ENCODE measurements at places on chromosomes 7 and 10.

DNA sequence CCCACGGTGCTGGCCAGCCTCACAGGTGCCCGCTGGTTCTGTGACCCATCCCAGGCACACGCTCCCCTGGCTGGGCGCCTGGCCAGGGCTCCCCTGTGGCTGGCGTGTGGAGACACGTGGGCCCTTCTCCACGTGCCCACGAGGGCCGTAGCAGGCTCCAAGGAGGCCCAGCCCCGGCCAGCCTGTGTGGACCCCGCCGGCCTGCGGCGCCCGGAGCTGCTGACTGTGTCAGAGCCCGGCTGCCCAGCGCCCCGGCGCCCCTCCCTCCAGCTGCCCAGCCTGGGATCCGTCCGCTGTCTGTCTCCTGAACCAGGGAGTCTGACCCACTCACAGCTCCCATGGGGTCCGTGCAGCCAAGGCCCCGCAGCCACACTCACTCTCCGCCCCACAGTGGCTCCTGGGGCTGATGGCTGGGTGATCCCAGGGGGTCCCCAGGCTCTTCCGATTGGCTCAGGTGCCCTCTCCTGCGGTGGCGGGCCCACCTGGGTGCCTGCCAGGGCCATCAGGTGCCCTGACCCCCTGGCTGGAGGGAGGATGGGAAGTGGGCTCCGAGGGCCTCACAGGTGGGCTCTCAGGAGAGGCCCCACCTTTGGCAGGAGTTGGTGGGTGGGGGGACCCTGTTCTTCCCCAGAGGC, 9.6 kb downstream of the TMEM184A start:
- H3K4me3 ChIP-seq = no peak overlapping the region
- H3K27ac ChIP-seq = peak overlapping the region; percentile 56
- H3K4me1 ChIP-seq = peaks cover 11% of the 10 kb centered on the region
- no peaks in the 10 kb centered on the region for H3K36me3 ChIP-seq
- no peak for DNase-seq
- no peaks in the 10 kb centered on the region for H3K27me3 ChIP-seq

DNA sequence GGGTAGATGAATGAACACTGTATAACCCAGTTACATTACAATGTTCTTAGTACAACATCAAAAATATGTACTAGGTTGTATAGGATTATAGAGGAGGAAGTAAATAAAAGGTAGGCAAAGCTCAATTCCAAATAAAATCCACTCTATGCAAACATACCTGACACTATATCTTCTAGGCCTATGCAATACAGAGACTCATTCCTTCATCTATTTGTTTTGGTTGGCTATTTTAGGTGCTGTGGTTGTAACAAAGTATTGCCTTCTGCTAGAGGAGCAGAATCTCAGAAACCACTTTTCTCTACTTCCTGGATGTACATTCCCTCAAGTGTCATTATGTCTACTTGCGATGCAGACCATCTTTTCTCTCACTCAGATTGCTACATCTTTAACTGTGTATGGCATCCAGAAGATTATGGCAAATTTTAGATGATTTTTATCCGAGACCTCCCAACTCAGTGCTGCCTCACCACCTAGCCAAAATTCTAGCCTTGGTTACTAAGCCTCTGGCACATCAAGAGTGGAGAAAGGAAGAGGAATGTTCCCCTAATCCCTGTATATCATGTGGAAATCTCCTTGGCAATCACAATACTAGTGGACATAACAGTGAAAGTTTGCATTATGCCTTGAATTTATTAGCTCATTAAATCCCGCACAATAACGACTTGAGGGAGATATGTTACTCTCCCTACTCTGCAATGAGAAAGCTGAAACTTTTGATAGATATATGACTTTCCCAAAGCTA, 5.5 kb upstream of the TFPI2 start:
- peaks cover 70% of the 10 kb centered on the region for H3K27me3 ChIP-seq
- H3K27ac ChIP-seq = no peak overlapping the region
- DNase-seq = no peak

DNA sequence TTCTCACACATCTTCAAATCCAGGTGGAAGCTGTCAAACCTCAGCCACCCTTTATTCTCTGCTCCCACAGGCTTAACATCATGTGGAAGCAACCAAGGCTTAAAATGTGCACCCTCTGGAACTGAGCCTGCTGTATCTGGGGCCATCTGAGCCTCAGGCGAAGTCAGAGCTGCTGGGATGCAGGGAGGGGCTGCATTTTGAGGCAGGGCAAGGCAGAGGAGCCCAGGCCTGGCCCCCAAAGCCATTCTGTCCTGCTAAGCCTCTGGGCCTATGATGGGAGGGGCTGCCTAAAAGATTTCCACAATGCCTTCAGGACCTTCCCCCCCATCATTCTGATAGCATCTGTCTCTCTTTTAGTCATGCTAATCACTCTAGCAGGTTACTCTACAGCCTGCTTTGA, 51.7 kb upstream of the COBL start:
- no peaks in the 10 kb centered on the region for H3K4me1 ChIP-seq
- no peaks in the 10 kb centered on the region for H3K36me3 ChIP-seq
- H3K4me3 ChIP-seq = no peak overlapping the region
- no peak for DNase-seq
- H3K27ac ChIP-seq = no peak overlapping the region

DNA sequence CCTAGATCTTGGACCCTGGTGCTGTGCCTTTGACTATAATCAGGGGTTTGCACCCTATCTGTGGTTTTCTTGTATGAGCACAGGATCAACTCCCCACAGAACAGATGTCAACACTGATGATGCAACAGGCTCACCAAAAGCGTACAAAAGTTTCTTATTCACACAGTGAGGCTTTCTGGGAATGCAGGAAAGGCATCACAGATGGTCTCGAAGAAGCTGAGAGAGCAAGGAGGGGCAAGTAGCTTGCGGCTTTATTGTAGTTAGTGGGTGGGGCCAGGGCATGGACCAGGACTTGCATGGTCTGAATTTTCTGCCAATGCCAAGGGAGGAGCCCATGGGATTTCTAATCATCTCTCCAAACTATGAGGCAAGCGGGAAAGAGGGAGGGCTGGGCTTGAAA, 46.2 kb downstream of the SEC61G start:
- no peak overlapping the region for H3K4me3 ChIP-seq
- no peaks in the 10 kb centered on the region for H3K4me1 ChIP-seq
- peaks cover 9% of the 10 kb centered on the region for H3K36me3 ChIP-seq
- peaks cover 5% of the 10 kb centered on the region for H3K27me3 ChIP-seq
- no peak overlapping the region for H3K27ac ChIP-seq
- DNase-seq = no peak

DNA sequence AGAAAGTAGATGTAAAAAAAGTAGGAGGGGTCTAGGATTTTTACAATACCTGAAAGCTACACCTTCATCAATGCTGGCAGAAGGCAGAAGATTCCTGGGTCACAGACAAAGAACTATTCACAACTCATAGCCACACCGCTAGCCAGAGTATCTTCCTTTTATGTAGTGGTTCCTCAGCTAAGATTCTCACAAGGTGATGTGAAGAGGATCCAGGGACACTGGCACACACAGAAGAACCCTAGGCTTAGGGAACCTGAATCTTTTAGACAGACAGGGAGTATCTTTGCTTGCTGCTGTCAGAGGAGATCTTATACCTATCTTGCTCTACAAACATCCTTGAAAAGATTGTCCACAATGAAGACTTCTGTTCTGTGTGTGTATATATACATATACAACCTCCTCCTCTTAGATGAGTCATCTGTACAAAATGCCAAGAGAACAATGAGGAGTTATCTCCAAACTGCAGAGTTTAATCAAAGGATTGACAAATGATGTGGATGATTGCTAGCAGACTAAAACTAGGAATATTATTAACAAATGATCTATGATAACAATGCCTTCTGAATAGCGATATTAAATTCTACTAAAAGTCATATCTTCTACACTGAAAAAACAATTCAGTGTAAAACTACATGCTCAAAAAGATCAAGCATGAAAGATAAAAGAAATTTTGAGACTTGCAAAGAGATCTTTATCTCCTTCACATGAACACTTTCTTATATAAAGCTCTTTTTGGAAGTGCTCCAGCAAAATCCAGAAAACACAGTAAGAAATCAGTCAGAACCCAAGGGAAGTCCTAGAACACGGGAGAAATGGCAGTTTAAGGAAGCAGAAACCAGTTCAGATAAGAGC, 409.3 kb downstream of the PARD3 start:
- H3K4me3 ChIP-seq = no peak overlapping the region
- H3K27me3 ChIP-seq = no peaks in the 10 kb centered on the region
- no peak for DNase-seq
- no peak overlapping the region for H3K27ac ChIP-seq
- H3K36me3 ChIP-seq = no peaks in the 10 kb centered on the region
- no peaks in the 10 kb centered on the region for H3K4me1 ChIP-seq

GRCh38 chr7:37312608-37313007, 136.1 kb downstream of the ELMO1 start:
- peaks cover 21% of the 10 kb centered on the region for H3K36me3 ChIP-seq
- H3K27ac ChIP-seq = peak overlapping the region; percentile 2
- no peak overlapping the region for H3K4me3 ChIP-seq

DNA sequence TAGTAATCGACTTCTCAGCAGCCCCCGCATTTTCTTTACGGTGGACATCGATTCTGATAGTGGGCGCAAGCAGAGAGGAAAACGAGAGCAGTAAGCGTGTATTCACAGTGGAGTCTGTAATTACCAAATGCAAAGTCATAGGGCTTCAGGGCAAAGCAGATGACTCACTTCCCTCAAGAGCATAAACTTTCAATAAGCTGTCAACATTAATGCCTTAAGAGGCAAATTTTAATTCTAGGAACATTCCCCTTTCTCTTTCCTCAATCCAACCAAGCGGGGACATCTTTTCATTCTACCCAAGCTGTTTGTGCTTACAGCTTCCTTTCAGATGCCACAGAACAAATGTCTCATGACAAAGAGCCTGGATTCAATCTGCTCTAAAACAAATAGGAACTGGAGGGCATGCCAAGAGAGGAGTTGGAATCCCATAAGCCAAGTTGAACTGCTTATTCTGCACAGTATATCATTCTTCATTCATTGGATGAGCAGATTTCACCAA, 48.6 kb downstream of the MALSU1 start:
- H3K27ac ChIP-seq = peak overlapping the region; percentile 25
- H3K36me3 ChIP-seq = no peaks in the 10 kb centered on the region
- no peaks in the 10 kb centered on the region for H3K27me3 ChIP-seq
- no peak for DNase-seq
- H3K4me3 ChIP-seq = peak overlapping the region; percentile 81

- no peak for DNase-seq
- H3K4me3 ChIP-seq = peak overlapping the region; percentile 91
- peaks cover 43% of the 10 kb centered on the region for H3K4me1 ChIP-seq
- peak overlapping the region; percentile 73 for H3K27ac ChIP-seq
- H3K36me3 ChIP-seq = no peaks in the 10 kb centered on the region
Measured at GRCh38 chr7:98283127-98283886, 1.8 kb downstream of the BRI3 start.

GRCh38 chr7:138354066-138354465, 106.0 kb upstream of the TRIM24 start:
- no peaks in the 10 kb centered on the region for H3K36me3 ChIP-seq
- H3K4me1 ChIP-seq = no peaks in the 10 kb centered on the region
- no peaks in the 10 kb centered on the region for H3K27me3 ChIP-seq
- no peak overlapping the region for H3K27ac ChIP-seq

DNA sequence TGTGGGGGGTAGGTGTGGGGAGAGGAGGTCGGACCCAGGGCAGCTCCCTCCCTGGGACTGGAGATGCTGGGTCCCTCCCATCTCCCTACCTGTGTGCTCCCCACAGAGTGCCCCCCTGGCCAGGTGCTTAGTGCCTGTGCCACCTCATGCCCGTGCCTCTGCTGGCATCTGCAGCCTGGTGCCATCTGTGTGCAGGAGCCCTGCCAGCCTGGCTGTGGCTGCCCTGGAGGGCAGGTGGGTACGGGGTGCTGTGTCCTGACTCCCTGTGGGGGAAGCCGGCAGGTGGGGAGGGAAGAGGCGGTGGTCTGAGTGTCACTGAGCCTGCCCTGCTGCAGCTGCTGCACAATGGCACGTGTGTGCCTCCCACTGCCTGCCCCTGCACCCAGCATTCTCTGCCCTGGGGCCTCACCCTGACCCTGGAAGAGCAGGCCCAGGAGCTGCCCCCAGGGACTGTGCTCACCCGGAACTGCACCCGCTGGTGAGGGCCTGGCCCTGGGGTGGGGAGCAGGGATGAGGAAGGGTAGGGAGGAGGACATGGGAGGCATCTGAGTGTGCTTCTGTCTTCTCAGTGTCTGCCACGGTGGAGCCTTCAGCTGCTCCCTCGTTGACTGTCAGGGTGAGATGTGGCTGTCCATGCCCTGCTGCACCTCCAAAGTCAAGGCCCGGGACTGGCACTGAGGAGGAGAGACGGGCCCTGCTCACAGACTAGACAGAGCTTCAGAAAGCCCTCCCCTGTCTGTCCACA, 11.7 kb upstream of the ZNF862 start:
- no peaks in the 10 kb centered on the region for H3K36me3 ChIP-seq
- H3K27ac ChIP-seq = no peak overlapping the region
- H3K27me3 ChIP-seq = peaks cover 43% of the 10 kb centered on the region
- no peak for DNase-seq
- peaks cover 2% of the 10 kb centered on the region for H3K4me1 ChIP-seq
- no peak overlapping the region for H3K4me3 ChIP-seq

DNA sequence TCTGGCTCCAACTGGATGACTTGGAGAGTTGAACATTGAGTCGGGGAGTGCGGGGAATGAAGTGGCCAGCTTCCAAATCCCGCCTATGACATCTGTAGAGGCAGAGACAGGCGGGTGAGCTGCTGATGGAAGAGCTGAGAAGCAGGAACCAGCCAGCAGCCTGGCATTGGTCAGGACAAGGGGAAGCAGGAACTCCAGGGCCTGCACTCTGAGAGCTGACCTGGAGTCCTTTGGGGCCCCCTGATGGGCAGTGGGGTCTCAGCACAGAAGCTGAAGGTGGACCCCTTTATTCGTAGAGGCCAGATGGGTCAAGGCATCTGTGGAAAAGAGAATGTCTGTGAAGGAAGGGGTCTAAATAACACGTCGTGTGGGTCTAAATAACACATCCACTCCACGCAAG, 57.0 kb downstream of the SEC61G start:
- no peak for DNase-seq
- no peaks in the 10 kb centered on the region for H3K36me3 ChIP-seq
- H3K27ac ChIP-seq = no peak overlapping the region
- no peaks in the 10 kb centered on the region for H3K4me1 ChIP-seq
- H3K4me3 ChIP-seq = no peak overlapping the region

GRCh38 chr10:69677985-69678654, 48.1 kb downstream of the FAM241B start:
- no peaks in the 10 kb centered on the region for H3K36me3 ChIP-seq
- H3K4me1 ChIP-seq = no peaks in the 10 kb centered on the region
- H3K27me3 ChIP-seq = peaks cover 40% of the 10 kb centered on the region

DNA sequence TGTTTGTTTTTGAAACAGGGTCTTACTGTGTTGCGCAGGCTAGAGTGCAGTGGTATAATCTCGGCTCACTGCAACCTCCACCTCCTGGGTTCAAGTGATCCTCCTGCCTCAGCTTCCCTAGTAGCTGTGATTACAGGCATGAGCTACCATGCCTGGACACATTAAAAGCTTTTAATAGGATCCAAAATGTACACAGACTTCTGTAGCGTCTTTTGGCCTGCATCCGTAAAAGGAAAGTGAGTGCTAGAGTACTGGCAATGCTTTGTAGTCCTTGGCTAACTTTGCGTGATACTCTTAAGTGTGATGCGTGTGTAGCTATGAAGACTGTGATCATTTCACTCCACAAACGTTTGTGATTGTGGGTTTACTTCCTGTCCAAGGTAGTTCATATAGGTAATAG, 13.3 kb downstream of the ZRANB1 start:
- no peaks in the 10 kb centered on the region for H3K36me3 ChIP-seq
- H3K4me3 ChIP-seq = no peak overlapping the region
- DNase-seq = no peak
- no peak overlapping the region for H3K27ac ChIP-seq

GRCh38 chr7:5452470-5452899, 28.9 kb upstream of the TNRC18 start:
- no peak for DNase-seq
- peaks cover 24% of the 10 kb centered on the region for H3K27me3 ChIP-seq
- H3K4me3 ChIP-seq = no peak overlapping the region
- peaks cover 5% of the 10 kb centered on the region for H3K4me1 ChIP-seq

All from naive B cell (primary cell).